ENCODE measurements at places on chromosomes 2 and 18.

- no peak for DNase-seq
Observed at GRCh38 chr18:43883886-43884285, 606.6 kb upstream of the SYT4 start.

- no peak for DNase-seq
Observed at GRCh38 chr18:59428018-59428417, 69.0 kb upstream of the LMAN1 start.

GRCh38 chr18:40904295-40904694 is 1050.7 kb upstream of the PIK3C3 start:
- no peak for DNase-seq

- DNase-seq: no peak
Observed at GRCh38 chr2:69985216-69985615, 23.8 kb upstream of the ASPRV1 start.

DNA sequence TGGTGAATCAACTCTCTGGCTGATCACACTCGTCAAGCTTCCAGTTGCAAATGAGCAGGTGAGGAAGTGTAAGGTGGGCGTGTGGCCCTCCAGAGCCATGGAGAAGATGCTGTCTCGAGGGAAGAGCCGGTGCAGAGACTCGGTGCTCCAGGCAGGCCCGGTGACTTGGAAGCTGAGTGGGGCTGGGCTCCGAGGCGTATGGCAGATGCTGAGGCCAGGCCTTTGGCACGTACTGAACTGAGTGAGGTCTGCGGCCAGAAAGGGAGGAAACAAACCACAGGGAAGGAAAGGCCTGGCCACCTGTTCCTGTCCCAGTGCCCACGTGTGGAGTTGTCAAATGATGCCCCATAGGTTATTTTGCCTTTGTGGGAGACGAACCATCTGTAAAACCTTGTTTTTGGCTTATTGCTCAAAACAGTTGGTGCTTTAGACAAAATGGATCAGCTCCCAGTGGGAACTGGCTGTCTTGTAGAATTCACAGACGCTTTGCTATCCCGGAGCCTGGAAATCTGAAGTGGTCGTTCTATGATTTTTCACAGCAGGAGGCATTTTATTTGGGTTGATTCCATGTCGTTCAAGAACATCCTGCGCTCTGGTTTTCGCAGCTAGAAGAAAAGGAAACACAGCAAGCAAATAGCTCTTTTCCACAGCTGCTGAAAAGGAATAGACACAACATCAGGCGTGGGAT is 117.5 kb upstream of the TMEM18 start:
- no peak for DNase-seq

DNA sequence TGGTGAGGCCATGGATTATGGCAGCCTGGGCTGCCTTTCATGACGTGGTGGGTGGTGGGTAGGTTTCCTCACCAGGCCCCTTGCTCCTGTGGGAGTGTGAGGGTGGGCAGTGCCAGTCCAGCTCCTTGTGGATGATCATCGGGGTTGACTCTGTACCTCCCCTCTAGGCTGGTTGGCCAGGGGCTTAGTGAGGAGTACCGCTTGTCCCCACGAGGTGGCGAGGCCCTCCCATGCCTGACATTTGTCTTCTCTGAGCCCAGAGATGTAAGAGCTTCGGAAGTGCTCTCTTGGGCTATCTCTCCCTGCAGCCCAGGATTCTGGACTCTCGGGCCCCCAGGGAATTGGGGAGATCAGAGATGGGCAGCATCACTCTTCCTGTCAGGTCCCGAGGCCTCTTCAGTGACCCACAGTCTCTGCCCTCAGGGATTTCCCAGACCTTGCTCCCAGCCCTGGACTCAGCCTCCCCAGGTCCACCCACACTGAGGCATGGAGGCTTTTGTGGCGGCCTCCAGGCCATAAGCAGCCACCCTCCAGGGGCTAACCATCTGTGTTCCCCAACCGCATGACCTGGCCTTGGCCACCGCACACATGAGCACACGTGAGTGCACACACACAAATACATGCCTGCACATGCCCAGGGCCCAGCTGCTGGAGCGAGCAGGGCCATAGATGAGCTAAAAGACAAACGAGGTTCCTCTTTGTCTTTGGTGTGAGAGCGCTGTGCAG is 6.5 kb downstream of the SPR start:
- peak; percentile 64 for DNase-seq

GRCh38 chr2:189016311-189016861 is 42.2 kb downstream of the COL3A1 start:
- DNase-seq: no peak

DNA sequence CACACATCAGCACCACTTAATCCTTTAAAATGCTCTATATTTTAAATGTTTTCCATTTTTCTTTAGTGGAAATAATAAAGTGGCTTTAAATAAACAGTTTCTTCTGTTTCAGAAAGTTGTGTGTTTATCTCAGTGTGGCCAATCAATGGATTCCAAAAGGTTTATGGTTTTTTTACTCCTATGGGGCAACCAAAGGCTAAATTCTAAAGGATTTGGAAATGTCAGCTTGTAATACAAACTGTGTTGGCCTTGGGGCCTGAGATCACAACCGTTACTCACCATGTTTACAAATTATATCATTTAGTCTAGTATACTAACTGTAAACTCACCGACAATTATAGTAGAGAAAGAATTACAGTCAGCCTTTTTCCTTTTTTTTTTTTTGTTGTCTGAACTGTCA is 827.2 kb downstream of the EPHA4 start:
- no peak for DNase-seq

DNA sequence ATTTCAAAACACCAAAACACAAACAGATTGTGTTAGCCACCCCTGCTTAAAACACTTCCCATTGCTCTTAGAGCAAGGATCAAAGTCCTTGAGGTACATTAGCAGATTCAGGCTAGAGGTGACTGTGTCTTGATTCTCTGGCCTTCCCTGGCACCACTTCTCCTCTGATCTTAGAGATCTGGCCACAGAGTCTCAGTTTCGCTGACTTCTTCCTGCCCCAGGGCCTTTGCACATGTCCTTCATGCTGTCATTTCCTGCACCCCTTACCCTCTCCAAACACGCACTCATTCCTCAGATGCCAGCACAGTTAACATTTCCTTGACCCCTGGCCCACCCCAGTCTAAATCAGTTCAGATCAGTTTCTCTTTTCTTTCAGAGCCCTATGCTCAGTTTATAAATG is 16.9 kb downstream of the CXCR4 start:
- no peak for DNase-seq

GRCh38 chr18:59612381-59612780 is 84.8 kb downstream of the CCBE1 start:
- DNase-seq: no peak

DNA sequence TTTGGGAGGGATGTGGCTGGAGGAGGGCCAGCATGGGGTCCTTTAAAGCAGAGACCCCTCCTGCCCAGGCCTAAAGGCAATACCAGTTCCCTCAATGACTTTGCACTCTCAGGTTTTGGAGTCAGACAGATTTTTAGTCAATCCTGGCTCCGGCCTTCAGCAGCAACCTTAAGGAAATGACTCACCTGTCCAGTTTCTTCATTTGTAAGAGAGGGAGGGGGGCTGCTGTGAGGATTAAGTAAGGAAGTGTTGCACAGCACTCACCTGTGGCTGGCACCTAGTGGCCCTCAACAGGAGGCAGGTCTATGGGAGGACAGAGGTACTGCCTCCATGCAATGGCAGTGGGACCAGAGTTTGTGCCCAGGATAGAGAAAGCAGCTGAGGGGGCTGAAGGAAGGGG is 13.7 kb downstream of the CNGA3 start:
- no peak for DNase-seq

DNA sequence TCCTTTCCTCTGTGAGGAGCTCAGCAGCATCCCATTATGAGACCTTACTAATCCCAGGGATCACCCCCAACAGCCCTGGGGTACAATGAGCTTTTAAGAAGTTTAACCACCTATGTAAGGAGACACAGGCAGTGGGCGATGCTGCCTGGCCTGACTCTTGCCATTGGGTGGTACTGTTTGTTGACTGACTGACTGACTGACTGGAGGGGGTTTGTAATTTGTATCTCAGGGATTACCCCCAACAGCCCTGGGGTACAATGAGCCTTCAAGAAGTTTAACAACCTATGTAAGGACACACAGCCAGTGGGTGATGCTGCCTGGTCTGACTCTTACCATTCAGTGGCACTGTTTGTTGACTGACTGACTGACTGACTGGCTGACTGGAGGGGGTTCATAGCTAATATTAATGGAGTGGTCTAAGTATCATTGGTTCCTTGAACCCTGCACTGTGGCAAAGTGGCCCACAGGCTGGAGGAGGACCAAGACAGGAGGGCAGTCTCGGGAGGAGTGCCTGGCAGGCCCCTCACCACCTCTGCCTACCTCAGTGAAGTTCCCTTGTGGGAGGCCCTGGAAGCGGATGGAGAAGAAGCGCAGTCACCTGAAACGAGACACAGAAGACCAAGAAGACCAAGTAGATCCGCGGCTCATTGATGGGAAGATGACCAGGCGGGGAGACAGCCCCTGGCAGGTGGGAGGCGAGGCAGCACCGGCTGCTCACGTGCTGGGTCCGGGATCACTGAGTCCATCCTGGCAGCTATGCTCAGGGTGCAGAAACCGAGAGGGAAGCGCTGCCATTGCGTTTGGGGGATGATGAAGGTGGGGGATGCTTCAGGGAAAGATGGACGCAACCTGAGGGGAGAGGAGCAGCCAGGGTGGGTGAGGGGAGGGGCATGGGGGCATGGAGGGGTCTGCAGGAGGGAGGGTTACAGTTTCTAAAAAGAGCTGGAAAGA is 7.6 kb downstream of the PROC start:
- DNase-seq: no peak

DNA sequence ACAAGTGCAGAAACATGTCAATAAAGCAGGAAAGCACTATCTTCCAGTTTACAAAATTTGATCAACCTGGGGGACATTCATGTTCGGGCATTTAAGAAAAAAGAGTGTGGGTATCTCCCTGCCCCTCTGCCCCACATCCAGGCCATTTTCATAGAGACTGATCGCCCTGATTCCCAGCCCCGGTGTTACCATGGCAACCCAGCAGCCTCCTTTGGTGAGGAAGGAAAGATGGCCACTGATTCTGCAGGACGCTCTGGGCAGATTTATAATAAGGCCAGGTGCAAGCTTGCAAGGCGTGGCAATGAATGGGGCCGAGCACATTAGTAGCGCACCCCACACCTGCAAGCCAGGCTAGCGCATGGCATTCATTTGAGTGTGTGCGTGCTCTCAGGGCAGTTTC is 36.7 kb upstream of the ARL4C start:
- no peak for DNase-seq

GRCh38 chr2:168583064-168583709 is 127.1 kb downstream of the CERS6 start:
- no peak for DNase-seq

GRCh38 chr2:10252661-10253060 is 50.0 kb upstream of the HPCAL1 start:
- no peak for DNase-seq

DNA sequence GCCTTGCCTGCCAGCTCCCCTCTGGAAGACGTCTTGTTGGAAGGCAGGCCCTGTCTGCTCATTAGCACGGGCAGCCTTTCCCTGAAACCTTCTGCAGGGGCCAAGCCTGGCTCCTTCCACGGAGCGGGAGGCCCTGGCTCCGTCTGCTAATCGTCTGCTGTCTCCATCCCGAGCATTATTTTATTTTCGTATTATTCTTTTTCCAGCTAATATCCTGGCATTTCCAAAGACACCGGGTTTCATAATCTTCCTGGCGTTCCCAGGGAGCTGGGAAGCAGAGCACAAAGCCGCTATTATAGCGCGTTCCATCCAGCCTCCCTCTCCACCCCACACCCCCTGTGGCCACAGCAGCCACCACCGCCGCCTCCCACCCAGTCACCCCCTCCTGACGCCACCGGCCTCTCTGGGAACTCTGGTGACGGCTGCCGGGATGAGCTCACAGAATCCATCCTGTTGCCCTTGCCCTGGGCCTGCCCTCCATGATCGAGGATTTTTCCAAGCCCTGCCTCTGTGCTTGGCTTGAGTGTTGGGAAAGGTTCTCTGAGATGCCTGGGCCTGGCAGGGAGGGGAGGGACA is 125.5 kb downstream of the DYSF start:
- DNase-seq: no peak

DNA sequence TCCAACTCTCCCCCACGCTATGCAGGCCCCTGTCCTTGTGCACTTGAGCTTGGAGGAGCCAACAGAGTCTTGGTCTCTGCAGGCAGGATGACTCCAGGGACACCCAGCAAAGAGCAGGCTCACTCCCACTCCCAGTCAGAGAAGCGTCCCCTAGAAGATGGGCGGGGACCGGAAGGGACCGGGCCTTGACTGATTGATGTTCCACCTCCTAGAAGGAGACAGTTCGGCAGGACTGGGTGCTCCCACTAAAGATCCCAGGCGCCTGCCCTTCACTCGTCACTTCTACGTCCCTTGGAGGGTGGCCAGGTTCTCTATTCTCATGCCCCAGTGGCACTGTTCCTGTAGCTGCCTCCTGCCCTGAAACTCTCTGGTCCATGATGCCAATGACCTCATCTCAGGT is 3.2 kb upstream of the SP100 start:
- DNase-seq: no peak

GRCh38 chr18:2414235-2414634 is 157.1 kb downstream of the METTL4 start:
- DNase-seq: no peak

GRCh38 chr2:71327916-71328315 is 3.7 kb upstream of the ZNF638 start:
- DNase-seq: no peak

Data from kidney capillary endothelial cell (primary cell).